ENCODE measurements at places on chromosomes 16 and 17.

DNA sequence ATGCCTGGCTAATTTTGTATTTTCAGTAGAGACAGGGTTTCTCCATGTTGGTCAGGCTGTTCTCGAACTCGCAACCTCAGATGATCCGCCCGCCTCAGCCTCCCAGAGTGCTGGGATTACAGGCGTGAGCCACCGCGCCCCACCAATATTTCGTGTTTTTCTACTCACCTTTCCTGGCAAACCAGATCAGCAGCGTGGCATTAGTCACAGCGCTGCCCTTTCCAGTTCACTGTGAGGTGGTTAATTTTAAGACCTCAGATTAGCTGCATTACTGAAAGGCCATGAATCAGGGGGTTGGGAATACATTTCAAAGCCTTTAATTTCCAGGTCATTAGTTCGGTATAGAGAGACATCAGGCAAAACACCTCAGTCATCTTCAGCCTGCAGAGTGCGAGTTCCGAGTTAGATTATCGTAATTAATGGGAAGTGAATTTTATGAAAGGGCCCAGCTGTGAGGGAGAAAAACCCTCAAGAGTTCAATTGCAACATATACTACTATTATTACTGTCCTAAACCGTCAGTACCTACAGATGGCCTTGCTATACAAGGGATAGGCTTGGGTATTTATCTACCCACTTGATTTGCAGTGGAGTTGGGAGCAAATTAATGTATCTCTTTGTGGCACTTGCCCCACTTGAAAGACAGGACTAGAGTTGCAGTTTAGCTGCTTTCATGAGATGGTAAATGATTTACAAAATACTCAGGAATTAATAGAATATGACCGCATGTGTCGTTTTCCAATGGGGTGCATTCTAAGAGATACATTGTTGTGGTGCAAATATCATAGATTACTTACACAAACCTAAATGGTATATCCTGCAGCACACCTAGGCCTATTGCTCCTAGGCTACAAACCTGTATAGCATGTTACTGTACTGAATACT, 2.1 kb upstream of the USP32 start:
- no peak for DNase-seq

- no peak for DNase-seq
These were observed 136.8 kb downstream of the HS3ST4 start for GRCh38 chr16:25828510-25828909.

- DNase-seq = no peak
These were observed 293.6 kb upstream of the CDH11 start for GRCh38 chr16:65415460-65415859.

GRCh38 chr16:12907670-12908233, 6.4 kb downstream of the SHISA9 start:
- DNase-seq = no peak

DNA sequence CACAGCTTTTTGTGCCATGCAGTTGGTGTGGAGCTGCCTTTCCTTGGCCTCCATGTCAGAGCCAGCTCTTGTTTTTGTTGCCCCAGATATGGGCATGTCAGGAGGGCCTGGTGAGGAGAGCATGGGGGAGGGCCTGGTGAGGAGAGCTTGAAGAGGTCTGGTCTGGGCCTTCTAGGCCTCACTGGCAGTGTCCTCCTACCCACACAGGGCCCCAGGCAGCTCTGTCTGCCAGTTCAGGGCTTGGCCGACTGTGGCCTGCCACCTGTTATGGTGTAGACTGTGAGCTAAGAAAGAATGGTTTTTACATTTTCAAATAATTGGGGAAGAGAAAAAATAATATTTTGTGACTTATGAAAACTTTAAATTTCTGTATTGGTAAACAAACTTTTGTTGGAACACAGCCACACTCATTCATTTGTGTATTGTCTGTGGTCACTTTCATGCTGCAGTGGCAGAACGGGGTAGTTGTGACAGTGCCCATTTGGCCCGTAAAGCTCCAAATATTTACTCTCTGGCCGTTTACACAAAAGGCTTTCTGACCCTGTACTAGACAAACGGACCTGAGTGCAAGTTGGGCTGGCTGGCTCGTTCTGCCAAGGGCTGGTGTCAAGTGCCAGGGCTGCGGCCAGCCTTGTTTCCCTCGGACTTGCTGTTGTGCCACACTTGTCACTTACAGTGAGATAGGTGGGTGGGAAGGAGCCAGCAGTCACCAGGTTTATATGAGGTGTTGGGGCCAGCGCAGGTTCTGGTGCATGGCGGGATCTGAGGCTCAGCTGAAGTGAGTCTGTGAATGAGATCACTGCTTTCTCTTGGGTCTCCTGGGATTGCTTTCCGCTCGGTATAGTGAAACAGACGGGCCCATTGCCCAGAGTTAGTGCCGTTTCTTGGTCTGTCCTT, 18.2 kb downstream of the PGS1 start:
- DNase-seq = peak; percentile 82

DNA sequence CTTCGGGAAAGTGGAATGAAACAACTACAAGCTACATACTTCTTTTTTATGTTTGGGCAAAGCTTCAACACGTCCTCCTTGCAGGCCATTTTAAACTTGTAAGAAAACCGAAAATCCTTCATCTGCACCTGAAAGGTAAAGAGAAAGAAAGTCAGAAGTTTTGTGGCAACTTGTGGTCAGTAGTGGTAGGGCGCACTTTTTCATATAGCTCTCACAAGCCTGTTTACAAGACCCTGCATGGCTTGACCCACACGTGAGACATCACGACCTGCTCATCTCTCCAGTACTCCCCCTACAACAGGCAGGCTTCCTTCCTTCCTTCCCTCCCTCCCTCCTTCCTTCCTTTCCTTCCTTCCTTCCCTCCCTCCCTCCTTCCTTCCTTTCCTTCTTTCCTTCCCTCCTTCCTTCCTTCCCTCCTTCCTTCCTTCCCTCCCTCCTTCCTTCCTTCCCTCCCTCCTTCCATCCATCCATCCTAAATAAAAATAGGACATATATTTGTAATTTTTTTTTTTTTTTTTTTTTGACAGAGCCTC, 48.7 kb upstream of the CLEC18B start:
- DNase-seq = no peak

DNA sequence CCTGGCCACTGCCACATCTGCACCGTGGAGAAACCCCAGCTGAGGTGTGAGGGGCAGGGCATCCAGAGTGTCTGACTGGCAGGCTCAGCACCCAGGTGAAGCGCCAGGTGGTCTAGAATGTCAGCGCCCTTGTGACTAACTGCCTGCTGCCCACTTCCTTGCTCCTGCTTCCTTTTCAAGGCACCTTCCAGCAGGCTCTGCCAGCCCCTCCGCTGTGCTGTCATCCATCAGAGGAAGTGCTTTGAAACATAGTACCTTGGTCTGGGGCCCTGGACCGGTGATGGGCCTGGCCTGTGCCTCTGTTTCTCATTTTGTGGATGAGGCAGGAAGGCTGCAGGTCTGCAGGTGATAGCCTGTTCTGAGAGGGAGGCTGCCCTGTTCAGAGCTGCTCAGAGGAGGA, 5.5 kb downstream of the SPNS2 start:
- DNase-seq = no peak

GRCh38 chr16:83744441-83744981, 63.3 kb upstream of the HSBP1 start:
- DNase-seq = peak; percentile 22

- peak; percentile 77 for DNase-seq
These were observed 279.4 kb upstream of the ELAC2 start for GRCh38 chr17:13297183-13297582.

DNA sequence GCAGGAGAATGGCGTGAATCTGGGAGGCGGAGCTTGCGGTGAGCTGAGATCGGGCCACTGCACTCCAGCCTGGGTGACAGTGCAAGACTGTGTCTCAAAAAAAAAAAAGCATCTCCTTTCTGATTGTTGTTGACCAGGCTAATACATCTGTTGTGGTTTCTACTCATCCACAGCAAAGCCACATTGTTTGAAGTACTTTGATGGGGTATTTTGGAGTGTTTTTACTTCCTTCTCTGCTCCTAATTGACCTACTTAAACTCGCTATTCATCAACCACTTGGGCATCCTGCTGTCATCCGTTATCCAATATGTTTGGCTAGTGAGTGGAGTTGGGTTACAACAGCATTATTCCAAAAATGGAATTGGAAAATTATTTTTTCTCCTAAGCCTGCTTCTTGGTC, 3.5 kb upstream of the CDC27 start:
- DNase-seq = no peak

- DNase-seq = no peak
These were observed 5.7 kb upstream of the MRPS23 start for GRCh38 chr17:57855391-57856035.

DNA sequence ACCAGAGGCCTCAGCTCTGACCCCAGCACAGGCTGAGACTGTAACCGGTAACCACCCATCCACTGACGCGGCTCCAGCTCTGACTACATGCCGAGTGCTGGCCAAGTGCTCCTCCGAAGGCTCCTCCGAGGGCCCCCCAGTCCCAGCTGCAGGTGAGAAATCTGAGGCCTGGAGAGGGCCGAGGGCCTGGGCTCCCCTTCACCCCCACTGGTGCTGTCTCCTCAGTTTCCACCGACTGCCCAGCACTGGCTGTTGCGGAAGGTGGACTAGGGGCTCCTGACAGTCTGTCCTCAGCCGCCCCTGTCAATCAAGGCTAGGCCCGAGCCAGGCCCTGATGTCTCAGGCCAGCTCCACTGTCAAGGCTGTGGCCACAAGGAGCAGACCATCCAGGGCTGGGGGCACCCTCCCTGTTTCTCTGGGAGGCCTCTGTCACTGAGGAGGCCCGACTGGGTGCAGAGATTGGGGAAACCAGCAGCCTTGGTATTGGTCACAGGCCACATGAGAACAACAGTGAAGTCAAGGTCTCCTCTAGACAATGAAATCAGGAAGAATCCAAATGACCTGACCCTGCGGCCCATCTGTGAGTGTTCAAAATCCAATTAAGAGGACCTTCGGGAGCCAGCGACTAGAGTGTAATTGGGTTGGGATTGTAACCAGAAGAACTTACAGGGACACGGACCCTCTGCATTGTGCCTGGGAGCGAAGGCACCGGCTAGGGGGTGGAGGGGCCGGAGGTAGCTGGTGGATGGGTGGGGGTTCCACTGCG, 5.1 kb downstream of the TMEM235 start:
- DNase-seq = no peak

GRCh38 chr17:47316311-47316710, 7.4 kb upstream of the EFCAB13 start:
- DNase-seq = peak; percentile 79

GRCh38 chr17:56291226-56291805, 138.0 kb downstream of the ANKFN1 start:
- DNase-seq = peak; percentile 4

DNA sequence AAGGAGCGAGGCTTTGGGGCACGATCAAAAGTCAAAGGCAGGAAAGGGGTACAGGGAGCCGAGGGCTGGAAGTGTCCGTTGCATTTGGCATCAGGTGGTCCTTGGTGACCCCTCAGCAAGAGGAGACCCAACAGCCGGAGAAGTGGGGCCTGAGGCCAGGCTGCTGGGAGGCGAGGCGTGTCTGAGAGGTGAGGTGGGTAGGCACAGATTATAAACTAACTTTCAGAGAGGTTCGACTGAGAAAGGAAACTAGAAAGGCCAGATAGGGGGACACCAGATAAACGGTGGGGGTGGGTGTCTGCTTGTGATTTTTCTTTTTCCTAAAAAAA, 3.6 kb downstream of the PECAM1 start:
- no peak for DNase-seq

DNA sequence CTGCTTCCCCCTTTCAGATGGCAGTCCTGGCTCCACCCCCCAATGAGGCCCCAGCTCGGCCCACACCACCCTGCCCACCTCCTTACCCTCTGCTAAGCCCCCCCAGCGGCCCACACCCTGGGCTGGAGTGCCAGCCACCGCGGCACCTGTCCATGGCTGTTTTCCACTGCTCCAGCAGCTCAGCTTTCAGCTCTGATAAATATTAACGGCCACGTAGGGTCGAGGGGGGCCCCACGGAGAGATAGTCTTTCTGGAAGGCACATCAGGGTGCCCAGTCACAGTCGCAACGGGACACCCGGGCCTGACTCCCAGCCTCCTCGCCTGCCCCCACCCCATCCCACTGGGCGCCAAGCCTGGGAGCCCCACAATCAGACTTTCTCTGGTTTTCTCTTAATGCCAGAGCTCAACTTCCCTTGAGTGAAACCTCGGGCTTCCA, 46.5 kb upstream of the CIBAR2 start:
- DNase-seq = peak; percentile 75

DNA sequence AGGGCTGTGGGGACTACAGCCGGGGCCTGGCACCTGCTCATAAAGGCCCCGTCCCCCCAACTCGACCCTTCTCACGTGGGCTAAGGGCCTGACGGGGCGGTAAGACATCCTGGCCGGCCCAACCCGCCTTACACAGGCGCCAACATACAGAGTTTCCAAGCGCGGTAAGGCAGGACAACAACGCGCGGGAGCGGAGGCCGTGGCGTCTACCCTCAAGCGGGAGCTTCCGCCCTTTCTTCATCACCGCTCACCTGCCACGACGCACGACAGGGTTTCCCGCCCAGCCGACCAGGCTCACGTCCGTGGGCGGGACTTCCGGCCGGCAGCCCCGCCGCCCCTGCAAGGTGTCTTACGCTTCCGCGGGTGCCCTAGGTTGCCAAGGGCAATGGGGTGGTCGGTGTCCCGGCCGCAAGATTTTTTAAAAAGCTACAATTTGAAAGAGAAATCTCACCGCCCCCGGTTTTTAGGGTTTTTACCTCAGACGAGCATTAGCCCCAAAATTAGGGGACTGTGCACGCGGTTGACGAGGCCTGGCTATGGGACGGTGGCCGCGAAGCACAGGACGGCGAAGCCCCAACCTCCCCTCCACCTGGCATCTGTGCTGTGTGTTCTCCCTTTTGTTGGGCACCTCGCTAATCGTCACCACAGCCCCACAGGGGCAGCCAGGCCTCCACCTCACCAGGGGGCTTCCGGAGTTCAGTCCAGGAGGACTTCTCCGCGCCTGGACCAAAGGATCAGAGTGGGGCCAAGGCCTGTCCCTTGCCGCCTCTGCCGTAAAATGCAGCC, at the start of gene TERB1:
TERB1 (minus strand) TSS at position 265 of the 786 bp plus-strand sequence. CDS start 4,786 bp downstream, outside the sequence.
- DNase-seq = no peak

GRCh38 chr17:1087381-1088241, 90.7 kb downstream of the TIMM22 start:
- peak; percentile 51 for DNase-seq

DNA sequence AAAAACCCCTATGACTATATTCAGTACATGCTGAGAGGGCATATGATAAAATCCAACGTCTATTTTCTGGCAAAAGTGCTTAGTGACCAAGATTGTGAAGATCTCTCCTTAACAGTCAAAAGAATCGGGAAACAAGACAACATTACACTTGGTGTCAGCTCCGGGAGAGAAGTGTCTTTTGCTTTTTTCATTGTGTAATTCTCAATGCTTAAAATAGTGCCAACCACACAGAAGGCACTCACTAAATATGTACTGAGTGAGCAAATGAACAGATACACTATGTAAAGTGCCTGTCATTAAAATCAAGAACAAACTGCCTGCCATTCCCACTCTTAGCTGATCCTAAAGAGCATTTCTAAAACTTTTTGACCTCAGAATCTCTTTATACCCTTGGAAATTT, 34.1 kb downstream of the VPS53 start:
- peak; percentile 59 for DNase-seq

Measured in muscle of leg (tissue), 16 donors.